Hematopoietic multipotent progenitor cell (in vitro differentiated cells): ENCODE measurements at places on chromosomes 7 and 10.
A peak's percentile ranks its signal among the peaks of the same experiment; 100 is the strongest.

GRCh38 chr10:78657163-78657861, 411.5 kb upstream of the ZMIZ1 start:
- DNase-seq, result peak; percentile 85

DNA sequence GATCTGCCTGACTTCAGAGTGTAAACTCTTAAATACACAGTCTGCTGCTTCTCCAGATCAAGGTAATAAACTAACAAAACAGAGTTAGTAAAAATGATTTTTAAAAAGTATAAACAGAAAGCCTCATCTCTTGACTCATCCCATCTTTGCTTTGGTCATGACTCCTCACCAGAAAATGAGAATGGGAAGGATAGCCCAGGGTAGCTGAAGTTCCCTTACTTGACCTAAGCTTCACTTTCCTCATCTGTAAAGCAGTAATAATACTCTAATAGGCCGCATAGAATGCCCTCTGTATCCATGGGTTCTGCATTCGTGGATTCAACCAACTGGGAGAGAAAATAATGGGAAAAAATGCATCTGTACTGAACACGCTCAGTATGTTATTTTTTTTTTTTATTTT, 11.3 kb upstream of the SLC25A28 start:
- no peak for DNase-seq

DNA sequence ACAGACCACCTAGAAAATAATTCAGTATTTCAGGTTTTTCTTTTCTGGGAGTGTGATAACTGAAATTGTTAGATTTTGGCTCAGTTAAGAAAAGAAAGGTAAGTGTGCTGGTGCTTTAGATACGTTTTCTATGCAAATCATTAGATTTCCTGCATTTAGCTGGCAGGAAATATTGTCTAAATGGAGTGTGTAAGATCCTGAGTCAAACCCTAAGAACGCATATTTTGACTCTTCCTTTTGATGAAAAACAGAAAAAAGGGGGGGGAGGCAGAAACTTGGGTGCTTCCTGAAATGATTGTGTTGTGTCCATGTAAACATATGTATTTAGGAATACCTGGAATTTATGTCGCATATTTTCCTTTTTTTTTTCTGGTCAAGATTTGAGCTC, 1.2 kb downstream of the GRK5 start:
- no peak for DNase-seq

- DNase-seq, result no peak
Observed at GRCh38 chr7:68309806-68310205, 1288.5 kb upstream of the AUTS2 start.

DNA sequence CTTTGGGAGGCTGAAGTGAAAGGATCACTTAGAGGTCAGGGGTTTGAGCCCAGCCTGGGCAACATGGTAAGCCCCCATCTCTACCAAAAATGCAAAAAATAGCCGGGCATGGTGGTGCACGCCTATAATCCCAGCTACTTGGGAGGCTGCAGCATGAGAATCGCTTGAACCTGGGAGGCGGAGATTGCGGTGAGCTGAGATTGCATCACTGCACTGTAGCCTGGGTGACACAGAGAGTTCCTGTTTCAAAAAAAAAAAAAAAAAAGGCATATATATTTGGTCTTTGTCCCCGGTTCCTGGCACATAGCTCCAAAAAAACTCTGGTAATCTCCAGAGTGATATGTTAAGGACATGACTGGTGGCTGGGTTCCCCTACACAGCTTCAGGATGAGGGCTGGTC, 147.3 kb downstream of the SEC23IP start:
- no peak for DNase-seq

- DNase-seq, result no peak
Observed at GRCh38 chr10:60955316-60955715, 11.3 kb upstream of the RHOBTB1 start.

GRCh38 chr10:98666276-98666675, 219.5 kb upstream of the HPS1 start:
- DNase-seq, result no peak

DNA sequence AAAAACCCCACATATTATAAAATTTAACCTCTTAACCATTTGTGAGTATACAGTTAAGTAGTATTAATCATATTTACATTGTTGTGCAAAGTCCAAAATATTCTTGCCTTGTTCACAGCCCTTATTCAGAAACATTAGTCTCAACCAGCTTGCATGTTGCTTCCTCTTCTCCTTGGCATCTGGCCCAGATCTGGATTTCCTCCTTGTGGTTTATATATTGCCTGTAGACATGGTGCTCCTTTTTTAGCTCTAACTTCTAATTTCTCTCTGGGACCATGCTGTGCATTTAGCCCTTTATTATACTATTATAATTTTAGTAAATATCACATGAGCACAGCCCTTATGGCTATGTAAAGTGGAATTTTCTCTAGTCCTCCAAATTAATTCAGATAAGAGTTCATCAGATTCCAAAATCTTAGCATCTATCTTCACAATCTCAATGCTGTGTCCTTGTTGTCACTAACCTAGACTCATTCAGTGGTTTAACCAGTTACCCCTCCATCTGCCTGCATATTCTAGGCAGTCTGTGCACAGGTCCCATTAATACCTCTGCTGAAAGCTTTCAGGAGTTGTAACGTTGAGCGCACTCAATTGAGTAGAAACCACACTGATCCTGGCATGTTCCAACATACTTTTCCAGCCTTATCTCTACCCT, 7.9 kb downstream of the CPED1 start:
- peak; percentile 92 for DNase-seq

DNA sequence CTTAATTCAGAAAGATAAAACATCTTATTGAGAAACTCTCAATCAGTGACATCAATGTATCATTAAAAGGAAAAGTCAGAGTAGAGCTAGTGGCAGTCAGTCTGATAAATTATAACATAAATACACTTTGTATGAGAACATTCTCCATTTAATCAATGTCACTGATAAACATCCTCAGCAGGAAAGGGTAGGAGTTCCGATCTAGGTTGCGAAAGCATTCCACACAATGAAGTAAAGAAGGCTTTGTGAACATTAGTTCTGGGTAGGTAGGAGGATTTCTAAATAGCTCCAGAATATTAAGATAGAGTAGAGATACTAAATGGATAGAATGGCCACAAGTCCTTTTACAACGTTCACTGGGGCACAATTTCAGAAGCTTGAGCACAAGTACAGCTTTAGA, 179.7 kb upstream of the MALRD1 start:
- DNase-seq, result no peak

DNA sequence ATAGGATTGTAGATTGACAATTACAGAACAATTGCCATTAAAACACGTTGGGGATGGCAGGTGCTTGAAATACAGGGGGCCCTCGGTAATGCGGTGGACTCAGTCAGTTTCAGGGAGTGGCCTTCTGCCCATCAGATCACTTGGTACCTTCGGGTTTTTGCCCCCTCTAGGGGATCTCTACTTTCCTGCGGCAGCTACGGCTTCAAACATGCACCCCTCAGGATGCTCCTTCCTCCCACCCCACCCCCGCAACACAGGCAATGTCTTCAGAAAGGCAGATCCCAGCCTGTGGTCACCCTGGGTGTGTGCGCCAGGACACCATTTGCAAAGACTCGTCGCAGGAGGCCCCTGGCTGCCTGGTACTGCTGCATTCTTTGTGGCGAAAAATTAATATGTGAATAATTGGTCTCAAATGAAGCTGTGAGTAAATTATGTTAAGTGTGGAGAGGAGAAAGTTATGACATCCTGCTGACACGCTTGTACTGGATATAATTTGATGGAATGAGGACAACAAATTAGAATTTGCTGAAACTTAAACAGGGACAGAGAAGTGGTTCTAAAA, 431.0 kb upstream of the MKI67 start:
- no peak for DNase-seq

DNA sequence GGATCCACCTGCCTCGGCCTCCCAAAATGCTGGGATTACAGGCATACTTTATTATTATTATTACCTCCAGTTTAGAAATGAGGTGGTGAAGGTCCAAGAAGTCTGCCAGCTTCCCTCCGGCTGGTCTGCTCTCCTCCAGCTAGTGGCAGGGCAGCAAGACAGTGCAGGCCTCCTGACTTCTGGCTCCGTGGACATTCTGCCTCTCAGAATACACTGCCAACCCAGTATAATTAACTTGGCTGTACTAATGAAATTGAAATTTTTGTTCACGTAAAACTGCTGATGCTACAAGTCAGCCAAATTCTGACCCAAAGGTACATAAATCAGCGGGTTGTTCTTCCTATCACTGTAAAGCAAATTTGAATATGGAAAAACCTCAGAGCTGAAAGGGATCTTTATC, 7.6 kb upstream of the PDE1C start:
- no peak for DNase-seq

DNA sequence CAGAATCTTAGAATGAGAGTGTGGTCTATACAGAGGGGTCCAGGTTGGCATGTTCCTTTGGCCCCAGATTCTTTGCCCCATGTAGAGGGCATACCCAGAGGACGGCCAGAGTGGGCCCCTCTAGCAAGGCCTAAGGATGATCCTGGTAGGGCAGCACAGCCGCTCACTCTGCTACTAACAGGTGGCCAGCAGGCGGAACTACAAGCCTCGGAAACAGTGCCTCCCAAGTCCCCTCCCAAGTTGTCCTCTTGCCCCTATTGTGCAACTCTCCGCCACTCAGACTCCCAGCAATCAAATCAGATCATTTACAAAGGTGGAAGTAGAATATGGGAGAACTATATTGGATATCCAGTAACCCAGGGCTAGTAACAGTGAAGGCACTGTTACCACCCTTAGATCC, 107.4 kb downstream of the STRA8 start:
- no peak for DNase-seq

- DNase-seq, result no peak
Observed at GRCh38 chr10:124369986-124370385, 48.7 kb downstream of the OAT start.

DNA sequence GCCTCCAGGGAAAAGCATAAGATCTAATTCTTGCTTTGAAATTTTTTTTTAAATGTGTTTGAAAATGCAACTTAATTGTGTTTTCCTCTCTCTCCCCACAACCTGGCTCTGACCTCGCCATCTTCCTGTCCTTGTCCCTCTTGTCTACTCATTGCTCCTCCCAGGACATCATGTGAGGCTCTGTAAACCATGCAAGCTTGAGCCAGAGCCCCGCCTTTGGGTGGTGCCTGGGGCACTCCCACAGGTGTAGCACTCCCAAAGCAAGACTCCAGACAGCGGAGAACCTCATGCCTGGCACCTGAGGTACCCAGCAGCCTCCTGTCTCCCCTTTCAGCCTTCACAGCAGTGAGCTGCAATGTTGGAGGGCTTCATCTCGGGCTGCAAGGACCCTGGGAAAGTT, 9.8 kb upstream of the CDHR1 start:
- DNase-seq, result no peak

DNA sequence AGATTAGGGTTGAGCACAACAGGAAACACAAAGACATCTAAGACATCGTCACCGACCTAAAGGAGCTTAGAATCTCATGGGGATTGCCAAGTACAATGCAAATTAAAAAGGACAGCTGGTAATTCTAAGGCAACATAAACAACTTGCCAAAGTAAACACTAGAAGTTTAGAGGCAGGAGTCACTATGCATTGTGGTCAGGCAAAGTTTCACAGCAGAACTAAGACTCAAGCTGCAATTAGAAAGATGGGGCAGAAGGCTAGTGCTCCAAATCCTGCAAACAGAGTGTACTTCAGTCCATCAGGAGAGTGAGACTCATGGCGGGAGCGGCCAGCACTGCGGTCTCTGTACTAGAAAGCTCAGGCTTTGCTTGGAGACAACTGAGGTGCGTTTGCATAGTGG, 52.7 kb downstream of the HIPK2 start:
- no peak for DNase-seq

DNA sequence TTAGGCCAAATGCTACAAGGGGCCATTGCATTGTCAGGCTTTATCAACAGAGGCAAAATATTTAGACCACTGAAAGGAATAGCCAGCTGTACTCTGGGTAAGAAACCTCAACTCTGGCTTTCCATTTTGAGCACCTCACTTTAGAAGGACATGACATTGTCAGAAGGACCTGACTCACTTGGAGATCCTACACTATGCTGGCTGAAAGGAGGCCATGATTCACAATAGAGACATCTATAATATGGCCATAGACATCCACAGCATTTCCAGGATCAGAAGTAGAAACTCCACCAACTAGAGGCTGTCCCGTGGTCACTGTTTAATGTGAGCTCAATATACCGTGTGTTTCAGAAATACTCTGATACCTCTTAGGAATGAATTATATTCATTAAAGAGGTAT, 140.9 kb downstream of the BTAF1 start:
- DNase-seq, result no peak

- DNase-seq, result no peak
Observed at GRCh38 chr10:57249615-57250281, 888.7 kb upstream of the ZWINT start.
